HCEC 1CT (cell line): ENCODE measurements at places on chromosomes 5 and 9.

DNA sequence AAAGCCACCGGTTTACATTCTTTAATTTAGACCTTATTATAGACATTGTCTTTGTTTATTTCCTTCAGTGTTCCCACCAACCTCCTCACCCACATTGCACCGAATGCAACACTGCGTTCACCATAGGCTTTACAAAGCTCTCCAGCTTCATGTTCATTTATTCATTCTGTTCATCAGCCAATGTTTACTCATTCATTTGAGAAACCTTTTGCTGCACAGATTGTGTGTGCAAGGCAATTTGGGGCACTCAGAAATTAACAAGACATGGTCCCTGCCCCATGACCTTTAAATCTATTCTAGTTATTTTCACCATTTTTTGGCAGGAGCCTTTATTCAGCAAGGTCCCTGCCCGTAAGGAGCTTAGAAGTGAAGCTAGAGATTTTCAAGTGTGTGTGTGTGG, 70.9 kb upstream of the RARS1 start:
- no peak for DNase-seq

GRCh38 chr9:136093995-136094881, 851 bp downstream of the NACC2 start:
- DNase-seq: peak; percentile 21

- DNase-seq: no peak
These were observed 6.5 kb upstream of the PITX1 start for GRCh38 chr5:135040333-135041144.

DNA sequence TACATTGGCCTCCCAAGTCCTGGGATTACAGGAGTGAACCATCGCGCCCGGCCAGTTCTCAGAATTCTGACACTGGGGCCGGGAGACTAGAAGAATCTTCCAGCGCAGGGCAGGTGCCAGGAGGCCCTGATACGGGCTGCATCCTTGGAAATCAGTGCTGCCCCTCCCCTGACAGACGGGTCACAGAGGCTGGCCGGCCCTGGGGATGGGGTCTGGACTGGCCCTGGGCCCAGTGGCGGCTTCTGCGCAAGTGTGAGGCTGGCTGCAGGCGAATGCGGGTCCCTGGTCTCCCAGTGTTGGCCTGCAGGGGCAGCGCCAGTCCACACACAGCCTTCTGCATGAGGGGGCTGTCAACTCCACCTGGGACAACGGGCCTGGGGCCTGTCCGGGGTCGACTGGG, 831 bp upstream of the TBC1D9B start:
- DNase-seq: no peak

GRCh38 chr9:135184181-135185053, 96.9 kb downstream of the OLFM1 start:
- DNase-seq: no peak

GRCh38 chr5:33650911-33651310, 210.1 kb downstream of the TARS1 start:
- no peak for DNase-seq

DNA sequence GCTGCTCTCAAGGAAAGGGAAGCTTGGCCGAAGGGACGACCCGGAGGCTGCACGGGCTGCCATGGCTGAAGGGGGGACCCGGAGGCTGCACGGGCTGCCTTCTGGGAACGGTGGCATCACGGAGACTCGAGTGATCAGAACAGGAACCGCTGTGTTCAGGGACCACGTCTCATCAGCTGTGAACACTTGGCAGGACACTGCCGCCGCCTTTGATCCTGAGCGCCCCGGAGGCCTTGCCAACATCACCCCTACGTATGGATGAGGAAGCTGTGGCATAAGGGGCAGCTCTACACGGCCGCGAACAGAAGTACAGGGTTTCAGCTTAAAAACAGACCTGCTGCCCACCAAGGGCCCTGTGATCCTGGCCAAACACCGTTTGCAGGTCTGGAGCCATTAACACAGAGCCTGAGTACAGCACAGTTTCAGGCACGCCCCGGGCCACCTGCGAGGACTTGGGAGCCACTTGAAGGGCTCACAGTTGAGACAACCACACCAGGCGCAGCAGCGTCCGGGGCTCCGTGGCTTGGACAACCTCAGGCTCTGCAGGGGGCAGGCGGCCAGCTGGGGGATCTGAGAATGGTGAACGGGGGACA, 23.9 kb upstream of the TERT start:
- no peak for DNase-seq
